Right lobe of liver (tissue), 6 donors: ENCODE measurements at places on chromosomes 3 and 15. TPM values are rescaled to one million over a fixed set of nuclear protein-coding genes. Genes with fewer than 3 reads are reported as not detected.
A peak's percentile ranks its signal among the peaks of the same experiment; 100 is the strongest.

DNA sequence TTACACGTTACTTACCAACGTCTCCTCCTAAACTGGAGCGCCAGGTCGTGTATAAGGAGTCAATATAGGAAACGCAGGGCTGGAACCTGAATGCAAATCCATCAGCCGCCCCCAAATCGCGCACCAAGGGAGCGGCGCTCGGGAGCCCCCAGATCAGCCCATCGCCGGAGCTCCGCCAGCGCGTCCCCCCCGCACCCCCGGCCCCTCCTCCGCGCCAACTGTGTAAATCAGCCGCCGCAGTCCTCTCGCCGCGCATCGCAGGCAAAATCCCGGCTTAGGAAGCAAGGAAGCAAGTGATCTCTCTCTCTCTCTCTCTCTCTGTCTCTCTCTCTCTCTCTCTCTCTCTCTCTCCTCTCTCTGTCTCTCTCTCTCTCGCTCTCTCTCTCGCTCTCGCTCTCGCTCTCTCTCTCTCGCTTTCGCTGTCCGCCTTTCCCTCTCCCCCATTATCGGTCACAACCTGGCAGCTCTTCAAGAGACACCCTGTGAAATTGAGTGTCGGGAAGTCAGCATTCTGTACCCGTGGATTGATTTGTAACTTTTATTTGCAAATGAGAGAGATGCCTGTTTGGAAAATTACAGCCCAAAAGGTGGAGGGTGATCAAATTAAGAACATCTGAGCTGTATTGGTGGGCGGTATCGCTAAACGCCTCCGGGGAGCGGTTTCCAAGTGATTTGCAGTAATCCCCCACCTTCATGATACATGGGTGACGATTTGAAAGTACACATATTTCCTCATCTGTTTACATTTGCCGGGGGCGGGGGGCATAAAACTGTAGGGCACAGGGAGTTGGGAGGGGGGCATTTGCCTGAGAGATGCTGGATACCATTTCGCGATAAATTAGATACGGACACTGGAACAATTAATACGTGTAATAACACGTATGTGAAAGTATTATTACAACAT, 645 bp upstream of the SLITRK3 start:
- no peaks in the 10 kb centered on the region for H3K36me3 ChIP-seq
- peak overlapping the region; percentile 47 for H3K4me3 ChIP-seq
- H3K27ac ChIP-seq: no peak overlapping the region
- no peaks in the 10 kb centered on the region for H3K4me1 ChIP-seq
- DNase-seq: no peak

GRCh38 chr3:115761927-115762305, 138.6 kb downstream of the GAP43 start:
- no peak overlapping the region for H3K4me3 ChIP-seq
- no peaks in the 10 kb centered on the region for H3K4me1 ChIP-seq
- H3K36me3 ChIP-seq: no peaks in the 10 kb centered on the region
- H3K27ac ChIP-seq: no peak overlapping the region

GRCh38 chr15:68553314-68553993, 25.3 kb upstream of the CORO2B start:
- H3K27ac ChIP-seq: no peak overlapping the region
- no peaks in the 10 kb centered on the region for H3K4me1 ChIP-seq
- H3K36me3 ChIP-seq: no peaks in the 10 kb centered on the region
- H3K27me3 ChIP-seq: no peaks in the 10 kb centered on the region
- no peak for DNase-seq

GRCh38 chr3:6929918-6930317, 69.0 kb downstream of the GRM7 start:
- no peak for DNase-seq
- H3K4me3 ChIP-seq: no peak overlapping the region
- no peaks in the 10 kb centered on the region for H3K36me3 ChIP-seq

GRCh38 chr15:56805466-56806147, 72.3 kb upstream of the ZNF280D start:
- H3K36me3 ChIP-seq: no peaks in the 10 kb centered on the region
- H3K4me3 ChIP-seq: no peak overlapping the region
- no peaks in the 10 kb centered on the region for H3K4me1 ChIP-seq
- DNase-seq: no peak
- H3K27ac ChIP-seq: no peak overlapping the region

- H3K4me3 ChIP-seq: no peak overlapping the region
- DNase-seq: no peak
These were observed 84.7 kb downstream of the EOMES start for GRCh38 chr3:27637346-27637995.

DNA sequence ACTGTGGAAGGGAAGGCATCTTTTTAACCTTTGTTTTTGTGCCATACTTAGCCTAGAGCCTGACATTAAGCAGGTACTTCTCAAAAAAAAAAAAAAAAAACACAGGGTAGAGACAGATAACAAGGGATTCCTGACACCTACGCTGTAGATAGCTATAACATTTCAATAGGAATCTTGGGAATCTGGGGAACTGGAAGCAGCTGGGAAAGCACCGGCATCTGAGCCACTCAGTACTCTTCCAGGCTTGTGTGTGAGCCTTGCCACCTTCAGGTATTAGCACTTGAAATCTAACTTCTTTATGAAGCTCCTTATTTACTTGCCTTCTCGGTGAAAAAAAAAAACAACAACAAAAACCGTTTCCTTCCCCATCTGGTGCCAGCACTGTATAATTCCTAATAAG, 46.8 kb downstream of the PIK3CA start:
- no peak overlapping the region for H3K27ac ChIP-seq
- no peaks in the 10 kb centered on the region for H3K27me3 ChIP-seq

GRCh38 chr15:36221992-36222391, 357.4 kb upstream of the CDIN1 start:
- H3K27ac ChIP-seq: no peak overlapping the region
- no peak for DNase-seq
- no peaks in the 10 kb centered on the region for H3K4me1 ChIP-seq
- no peak overlapping the region for H3K4me3 ChIP-seq

- H3K4me3 ChIP-seq: no peak overlapping the region
- DNase-seq: peak; percentile 81
- no peaks in the 10 kb centered on the region for H3K4me1 ChIP-seq
- H3K27me3 ChIP-seq: no peaks in the 10 kb centered on the region
- H3K27ac ChIP-seq: no peak overlapping the region
These were observed 57.5 kb downstream of the CACNA2D2 start for GRCh38 chr3:50445919-50446318.

DNA sequence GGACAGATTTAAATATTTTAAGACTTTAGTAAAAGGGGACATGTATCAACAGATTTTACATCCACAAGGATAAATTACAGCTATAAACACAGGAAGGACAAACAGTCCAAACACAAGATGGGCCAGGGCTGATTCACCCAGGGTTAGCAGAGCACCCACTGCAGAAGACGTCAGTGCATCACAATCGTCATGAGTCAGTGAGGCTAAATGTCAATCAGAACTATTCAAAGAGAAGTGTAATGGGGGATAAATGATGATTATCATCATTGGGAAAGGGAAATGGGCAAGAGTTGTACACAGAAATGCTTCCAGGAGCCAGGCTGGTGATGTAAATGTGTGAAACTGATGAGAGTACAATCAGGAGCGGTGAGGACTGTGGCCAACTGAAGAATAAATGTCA, 226.8 kb downstream of the PLCL2 start:
- no peak overlapping the region for H3K4me3 ChIP-seq
- H3K27me3 ChIP-seq: no peaks in the 10 kb centered on the region
- no peaks in the 10 kb centered on the region for H3K4me1 ChIP-seq

DNA sequence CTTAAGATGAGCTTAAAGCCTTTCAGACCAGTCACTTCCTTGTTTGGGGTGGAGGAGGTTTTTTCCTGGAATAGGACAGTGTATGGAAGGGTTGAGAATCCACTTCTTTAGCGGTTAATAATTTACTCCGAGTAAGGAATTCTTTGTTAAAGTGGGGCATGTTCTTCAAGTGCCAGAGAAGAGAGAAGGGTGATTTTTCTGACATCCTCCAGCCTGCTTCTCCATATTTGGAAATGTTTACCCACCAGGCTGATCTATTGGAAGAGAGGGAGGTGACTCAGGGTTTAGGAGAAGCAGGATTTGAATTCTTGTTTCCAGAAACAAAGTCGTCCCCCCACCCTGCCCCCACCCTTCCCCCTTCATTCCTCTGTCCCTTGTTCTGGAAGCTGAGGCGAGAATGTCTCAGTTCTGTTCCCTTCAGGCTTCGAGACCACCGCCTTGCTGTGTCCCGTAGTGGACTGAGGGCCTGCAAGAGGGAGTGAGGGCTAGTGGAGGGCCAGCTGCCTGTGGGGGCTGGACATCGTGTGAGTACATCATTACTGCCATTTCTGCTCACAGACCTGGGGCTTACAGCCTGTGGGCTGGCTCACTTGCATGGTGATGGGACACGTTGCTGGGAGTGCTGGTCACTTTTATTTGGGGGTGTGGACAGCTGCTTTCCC, 58.5 kb downstream of the LPP start:
- H3K4me3 ChIP-seq: no peak overlapping the region
- H3K4me1 ChIP-seq: peaks cover 9% of the 10 kb centered on the region
- H3K27ac ChIP-seq: no peak overlapping the region
- H3K27me3 ChIP-seq: no peaks in the 10 kb centered on the region

DNA sequence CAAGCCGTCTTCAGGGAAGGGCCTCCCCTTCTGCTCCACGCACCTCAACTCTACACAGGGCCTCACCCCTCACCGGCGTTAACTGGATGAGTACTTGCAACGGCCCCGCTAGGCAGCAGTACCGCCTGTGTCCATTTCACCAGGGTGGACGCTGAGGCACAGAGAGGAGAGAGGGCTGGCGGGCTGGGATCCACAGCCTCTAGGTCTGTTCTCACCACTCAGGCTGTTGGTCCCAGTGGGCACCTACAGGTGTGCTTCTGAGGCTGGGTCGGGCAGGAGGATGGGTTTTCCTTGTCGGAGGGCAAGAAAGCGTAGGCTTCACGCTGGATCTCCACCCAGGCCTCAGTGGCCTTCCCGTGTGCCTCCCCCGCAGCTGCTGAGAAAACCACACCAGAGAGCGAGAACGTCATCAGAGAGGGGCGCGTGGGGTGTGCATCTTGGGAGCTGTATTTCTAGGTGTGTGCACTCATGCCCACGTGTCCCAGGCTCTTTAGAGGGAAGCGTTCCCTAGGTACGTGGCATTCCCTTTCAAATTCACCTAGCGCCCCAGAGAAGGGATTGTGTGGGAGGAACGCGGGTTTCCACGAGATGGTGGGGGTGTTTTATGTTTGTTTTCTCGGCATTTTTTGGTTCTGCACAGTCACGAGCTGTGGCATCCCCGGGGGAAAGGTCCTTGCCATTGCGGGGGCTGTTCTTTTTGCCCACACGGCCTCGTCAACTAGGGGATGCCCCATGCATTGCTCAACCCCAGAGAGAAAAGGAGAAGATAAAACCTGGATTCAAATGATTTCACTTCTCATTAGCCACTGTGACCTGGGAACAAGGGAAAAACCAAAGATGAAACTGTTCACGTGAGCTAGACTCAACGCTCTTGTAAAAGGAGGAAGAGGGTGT, 67.7 kb downstream of the MGLL start:
- H3K27me3 ChIP-seq: no peaks in the 10 kb centered on the region
- H3K4me3 ChIP-seq: no peak overlapping the region
- DNase-seq: no peak
- H3K4me1 ChIP-seq: no peaks in the 10 kb centered on the region
- H3K27ac ChIP-seq: no peak overlapping the region
- H3K36me3 ChIP-seq: no peaks in the 10 kb centered on the region

- H3K36me3 ChIP-seq: no peaks in the 10 kb centered on the region
- no peaks in the 10 kb centered on the region for H3K4me1 ChIP-seq
- DNase-seq: no peak
- H3K4me3 ChIP-seq: no peak overlapping the region
These were observed 388.7 kb upstream of the SGO1 start for GRCh38 chr3:20574746-20575145.

- H3K36me3 ChIP-seq: no peaks in the 10 kb centered on the region
- H3K27me3 ChIP-seq: no peaks in the 10 kb centered on the region
- H3K4me3 ChIP-seq: peak overlapping the region; percentile 17
- H3K27ac ChIP-seq: no peak overlapping the region
- DNase-seq: peak; percentile 62
These were observed 184.1 kb downstream of the ADAMTSL3 start for GRCh38 chr15:83837945-83838571.

- no peaks in the 10 kb centered on the region for H3K36me3 ChIP-seq
- no peaks in the 10 kb centered on the region for H3K27me3 ChIP-seq
- H3K4me3 ChIP-seq: no peak overlapping the region
- H3K4me1 ChIP-seq: no peaks in the 10 kb centered on the region
- H3K27ac ChIP-seq: no peak overlapping the region
These were observed 11.6 kb upstream of the SEMA5B start for GRCh38 chr3:123039178-123039577.

- H3K4me3 ChIP-seq: no peak overlapping the region
- H3K4me1 ChIP-seq: no peaks in the 10 kb centered on the region
- DNase-seq: no peak
- no peak overlapping the region for H3K27ac ChIP-seq
These were observed 31.3 kb upstream of the SETMAR start for GRCh38 chr3:4271834-4272233.

DNA sequence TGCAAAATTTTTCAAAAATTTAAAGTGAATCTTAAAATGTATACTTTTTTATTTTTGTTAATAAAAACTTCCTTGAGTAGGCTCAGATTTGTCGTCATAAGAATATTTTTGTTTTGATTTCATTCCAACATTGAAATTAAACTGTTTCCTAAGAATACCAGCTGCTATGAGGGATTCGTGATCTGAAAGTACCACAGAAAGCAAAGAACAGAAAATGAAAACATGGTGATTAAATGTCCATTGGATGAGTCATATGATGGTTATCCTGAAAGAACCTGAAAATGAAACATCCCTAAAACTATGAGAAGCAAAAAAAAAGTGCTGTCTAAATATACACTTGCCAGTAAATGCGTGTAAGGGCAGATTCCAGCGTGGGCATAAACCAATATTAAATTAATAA, 143.8 kb downstream of the GMNC start:
- no peaks in the 10 kb centered on the region for H3K4me1 ChIP-seq
- H3K4me3 ChIP-seq: no peak overlapping the region
- no peaks in the 10 kb centered on the region for H3K27me3 ChIP-seq
- no peaks in the 10 kb centered on the region for H3K36me3 ChIP-seq
- DNase-seq: no peak

GRCh38 chr15:74906450-74907162, at the start of gene FAM219B:
FAM219B (minus strand) TSS chr15:74906851; CDS start chr15:74906800, 51 bp downstream.
- H3K27me3 ChIP-seq: no peaks in the 10 kb centered on the region
- DNase-seq: peak; percentile 96

The MEIS2 gene
- total RNA-seq: 8.7 TPM

The NEK11 gene
- 0.84 TPM for total RNA-seq

The FOXL2 gene
- total RNA-seq: not detected

The RASGRF1 gene
- total RNA-seq: not detected

The SLC28A1 gene
- total RNA-seq: 38.4 TPM

The FEZF2 gene
- total RNA-seq: not detected

The FHIT gene
- total RNA-seq: 8.8 TPM

The CLDN1 gene
- total RNA-seq: 79.9 TPM

The PLA2G4E gene
- not detected for total RNA-seq

The DLG1 gene
- total RNA-seq: 36.5 TPM

The INSYN1 gene
- total RNA-seq: 0.68 TPM

The GRAMD1C gene
- 11.3 TPM for total RNA-seq
